Esophagus muscularis mucosa (tissue), 4 donors: ENCODE measurements at places on chromosomes 3 and 15. TPM values are rescaled to one million over a fixed set of nuclear protein-coding genes. Genes with fewer than 3 reads are reported as not detected.

DNA sequence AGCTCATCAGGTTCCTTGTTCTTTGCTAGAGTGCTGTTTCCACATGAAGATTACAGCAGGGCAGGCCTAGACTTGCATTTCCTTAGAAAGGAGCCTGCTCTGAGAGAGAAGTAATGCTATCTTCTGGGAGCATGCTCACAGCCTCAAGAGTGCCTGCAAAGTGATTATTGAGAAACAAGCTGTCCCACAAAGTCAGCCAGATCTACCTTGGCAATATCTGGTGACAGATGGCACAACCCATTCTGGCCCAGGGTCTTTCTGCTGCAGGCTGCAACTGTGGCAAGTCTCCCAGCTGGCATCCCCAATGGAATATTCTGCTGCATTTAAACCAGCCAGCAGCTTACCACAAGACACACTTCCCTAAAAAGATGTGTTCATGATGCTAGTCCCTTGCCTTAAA is 29.3 kb downstream of the MTMR10 start:
- no peak for DNase-seq

GRCh38 chr15:67745073-67746006 is 80.0 kb upstream of the SKOR1 start:
- no peak for DNase-seq

GRCh38 chr15:27088584-27089232 is 117.7 kb downstream of the GABRG3 start:
- no peak for DNase-seq

The IRAK2 gene
- total RNA-seq: 3.2 TPM

DNA sequence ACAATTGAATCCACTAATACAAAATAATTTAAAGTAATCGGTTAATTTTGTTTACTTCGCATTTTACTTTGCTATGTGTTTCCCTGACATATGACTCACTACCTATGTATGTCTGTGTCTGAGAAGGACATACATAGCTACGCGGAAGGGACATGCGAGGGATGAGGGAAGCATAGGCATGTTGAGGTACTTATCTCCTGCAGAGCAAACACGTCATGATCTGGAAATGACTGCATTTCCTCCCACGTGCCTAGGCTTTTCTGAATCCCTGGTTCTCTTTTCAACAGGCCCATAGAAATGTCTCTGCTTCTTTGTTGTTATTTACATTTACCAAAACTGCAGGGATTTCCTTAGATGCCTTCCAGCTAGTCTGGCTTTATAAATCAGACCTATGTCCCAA is 27.5 kb downstream of the ALCAM start:
- DNase-seq: no peak

The CEMIP gene
- 0.34 TPM for total RNA-seq

- no peak for DNase-seq
These were observed 84.3 kb downstream of the SHQ1 start for GRCh38 chr3:72763751-72764440.

- no peak for DNase-seq
These were observed 20.5 kb downstream of the TM4SF4 start for GRCh38 chr3:149494759-149495580.

The MOBP gene
- total RNA-seq: not detected

- no peak for DNase-seq
These were observed 42.1 kb downstream of the IGF1R start for GRCh38 chr15:98690272-98690950.

DNA sequence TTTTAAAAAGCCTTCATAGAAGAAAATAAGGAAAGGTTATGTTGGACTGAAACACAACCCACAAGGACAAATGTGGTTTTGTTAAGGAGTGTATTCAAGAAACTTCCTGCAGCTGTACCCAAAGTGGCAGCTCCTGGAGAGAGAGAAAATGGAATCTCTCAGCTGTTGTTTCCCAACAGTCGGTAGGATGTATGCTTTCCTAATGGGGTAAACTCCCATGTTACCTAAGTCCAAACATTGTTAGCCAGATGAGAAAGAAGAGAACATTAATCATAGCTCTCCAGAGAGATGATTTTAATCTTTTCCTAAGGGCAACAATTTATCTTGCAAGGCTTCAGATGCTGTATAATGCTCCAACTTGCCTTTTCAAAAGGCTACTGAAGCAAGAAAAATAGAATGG is 22.6 kb upstream of the TEX9 start:
- DNase-seq: no peak

- DNase-seq: no peak
These were observed 410.8 kb upstream of the RASGRP1 start for GRCh38 chr15:38975282-38975990.

DNA sequence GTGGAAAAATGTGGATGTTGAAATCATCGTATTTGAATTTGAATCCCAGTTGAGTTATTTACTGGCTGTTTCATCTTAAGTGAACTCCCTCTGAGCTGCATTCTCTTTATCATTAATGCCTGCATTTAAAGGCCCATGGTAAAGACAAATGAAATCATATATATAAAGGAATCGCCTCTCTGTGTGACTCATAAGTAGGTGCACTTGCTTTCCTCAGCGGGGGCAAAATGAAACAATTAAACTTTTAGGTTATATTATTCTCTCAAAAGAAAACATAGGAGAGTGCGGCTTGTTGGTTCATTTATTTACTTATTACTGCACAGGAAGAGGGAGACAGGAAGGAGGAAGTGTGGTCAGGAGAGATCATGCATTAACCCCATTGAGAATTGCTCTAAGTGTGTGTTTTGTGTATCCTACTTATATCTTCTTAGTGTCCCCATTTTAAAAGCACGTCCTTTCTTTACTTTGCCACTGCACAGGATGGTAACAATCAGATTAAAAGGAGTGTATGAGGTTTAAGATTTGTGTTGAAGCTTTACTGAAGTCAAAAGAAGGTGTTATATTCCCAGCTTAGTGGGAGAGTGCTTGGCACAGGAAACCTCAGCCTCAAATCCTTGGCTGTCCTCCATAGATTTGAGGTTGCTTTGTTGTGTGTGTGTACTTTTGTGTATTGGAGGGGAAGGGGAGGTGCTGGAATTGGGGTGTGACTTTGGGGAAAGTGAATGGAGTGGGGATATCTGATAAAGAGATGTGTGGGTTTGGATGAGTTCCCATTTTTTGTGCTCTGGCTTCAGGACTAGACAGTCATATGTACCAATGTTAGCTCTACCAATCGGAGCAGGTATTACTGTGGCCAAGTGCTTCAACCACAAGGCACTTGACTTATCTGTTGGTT is 595.8 kb upstream of the NR2F2 start:
- DNase-seq: no peak

DNA sequence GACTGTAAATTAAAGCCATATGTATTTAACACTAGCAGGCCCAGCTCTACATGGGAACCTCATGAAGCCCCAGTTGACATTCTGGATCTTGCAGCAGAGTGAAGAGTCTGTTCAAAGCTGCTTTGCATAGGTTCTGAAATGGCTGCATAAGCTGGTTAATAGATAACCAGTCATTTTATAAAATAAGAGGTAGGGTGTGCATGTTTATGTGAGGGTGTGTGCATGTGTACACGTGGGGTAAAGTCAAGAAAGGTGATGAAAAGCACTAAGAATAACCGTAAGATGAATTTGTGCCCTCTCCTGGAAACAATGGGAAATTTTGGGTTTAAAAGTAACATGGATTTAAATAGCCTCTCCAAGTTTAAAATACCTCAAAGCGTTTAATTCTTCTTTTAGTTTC is 33.0 kb downstream of the PAQR9 start:
- peak; percentile 68 for DNase-seq

GRCh38 chr3:129525341-129525968 is 3.0 kb upstream of the RHO start:
- DNase-seq: no peak
